Nucleus accumbens (tissue), 56 donors: ENCODE measurements at places on chromosomes 12 and 14.

GRCh38 chr12:14443531-14443930 lies 78.0 kb downstream of the ATF7IP start:
- DNase-seq, result no peak

- no peak for DNase-seq
Observed at GRCh38 chr12:23564451-23565152, 384.9 kb downstream of the SOX5 start.

GRCh38 chr14:99233222-99234035 lies 38.6 kb downstream of the BCL11B start:
- DNase-seq, result no peak

DNA sequence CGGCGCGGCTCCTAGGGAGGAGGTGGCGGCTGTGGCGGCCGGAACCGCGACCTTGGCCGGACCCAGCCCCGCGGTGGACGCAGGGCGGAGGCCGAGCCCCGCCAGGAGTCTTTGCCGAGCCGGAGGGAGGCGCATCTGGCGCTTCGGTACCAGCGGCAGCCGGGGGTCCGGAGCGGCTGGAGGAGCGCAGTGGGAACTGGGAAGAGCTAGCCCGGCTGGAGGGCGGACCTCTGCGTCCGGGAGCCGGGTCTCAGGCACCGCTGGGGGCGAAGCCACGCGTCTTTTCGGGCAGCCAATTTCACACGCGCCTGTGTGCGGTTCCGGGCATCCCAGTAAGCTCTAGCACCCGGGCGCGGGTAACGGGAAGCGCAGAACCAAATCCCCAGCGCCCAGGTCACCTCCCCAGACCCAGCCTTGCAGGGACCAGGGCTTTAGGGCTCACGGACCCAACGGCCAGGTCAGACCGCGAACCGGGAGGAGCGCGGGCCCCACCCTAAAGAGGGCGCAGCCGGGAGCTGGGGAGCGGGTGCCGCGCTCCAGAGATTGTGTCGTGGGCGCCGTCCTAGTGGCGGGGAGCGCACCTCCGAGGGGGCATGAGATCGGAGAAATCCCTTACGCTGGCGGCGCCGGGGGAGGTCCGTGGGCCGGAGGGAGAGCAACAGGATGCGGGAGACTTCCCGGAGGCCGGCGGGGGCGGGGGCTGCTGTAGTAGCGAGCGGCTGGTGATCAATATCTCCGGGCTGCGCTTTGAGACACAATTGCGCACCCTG lies 89.4 kb downstream of the GALNT8 start:
- no peak for DNase-seq

DNA sequence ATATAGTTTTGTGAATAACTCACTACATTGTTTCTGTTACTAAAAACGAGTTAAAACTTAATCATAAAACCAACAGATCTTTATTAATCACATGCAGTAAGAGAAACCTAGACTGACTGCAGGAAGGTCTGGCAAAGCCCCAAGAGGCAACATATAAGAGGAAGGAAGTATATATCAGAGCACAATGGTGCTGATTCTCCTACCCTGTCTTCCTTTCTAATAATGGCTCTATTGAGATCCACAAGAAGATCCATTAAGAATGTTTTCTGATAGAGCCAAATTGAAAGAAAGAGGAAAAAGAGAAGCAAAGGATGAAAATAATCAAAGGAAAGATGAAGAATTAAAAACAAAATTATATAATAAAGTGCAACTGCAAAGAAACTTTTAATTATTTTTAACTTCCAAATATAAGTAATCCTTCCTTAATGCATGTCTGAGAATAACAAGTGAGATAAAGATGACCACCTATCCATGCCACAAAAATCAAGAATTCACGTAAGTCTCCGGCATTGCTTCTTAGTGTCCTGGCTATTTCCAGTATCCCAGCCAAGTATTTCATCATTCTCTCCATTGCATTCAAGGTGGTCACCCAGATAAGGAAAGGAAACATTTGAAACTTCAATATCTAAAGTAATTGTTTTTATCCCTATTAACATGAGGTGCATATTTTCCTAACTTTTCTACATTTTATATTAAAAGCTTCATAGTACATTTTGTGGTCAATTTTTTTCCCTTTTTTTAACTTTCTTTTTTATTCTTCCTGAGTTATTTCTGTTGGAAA lies 62.2 kb downstream of the SOX5 start:
- DNase-seq, result no peak

GRCh38 chr14:103629503-103630121 lies 601 bp downstream of the KLC1 start:
- no peak for DNase-seq

DNA sequence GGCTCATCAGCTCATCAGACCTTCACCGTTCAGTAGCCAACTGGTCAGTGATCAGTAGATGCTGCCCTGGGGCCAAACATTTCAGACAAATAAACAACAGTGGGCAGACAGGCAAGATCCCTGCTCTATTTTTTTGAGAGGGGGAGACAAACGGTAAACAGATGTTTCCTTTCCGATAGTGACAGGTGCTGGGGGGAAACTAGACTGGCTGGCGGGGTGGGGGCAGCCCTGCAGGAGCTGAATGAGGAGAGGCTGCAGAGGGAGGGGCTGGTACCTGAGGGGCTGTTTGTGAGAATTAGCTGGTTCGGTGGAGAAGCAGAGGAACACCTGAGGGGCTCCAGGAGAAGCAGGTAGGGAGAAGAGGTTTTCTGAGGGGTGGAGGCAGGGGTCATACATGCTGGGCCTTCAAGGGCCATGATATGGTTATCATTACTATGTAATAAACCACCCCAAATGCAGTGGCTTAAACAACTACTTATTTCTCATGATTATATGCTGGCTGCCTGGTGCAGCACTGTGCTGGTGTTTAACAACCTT lies 8.2 kb upstream of the GOLGA3 start:
- DNase-seq, result no peak

- no peak for DNase-seq
Observed at GRCh38 chr12:66008985-66009384, 121.6 kb downstream of the LLPH start.

- DNase-seq, result no peak
Observed at GRCh38 chr12:22982635-22983034, 357.7 kb downstream of the ETNK1 start.

DNA sequence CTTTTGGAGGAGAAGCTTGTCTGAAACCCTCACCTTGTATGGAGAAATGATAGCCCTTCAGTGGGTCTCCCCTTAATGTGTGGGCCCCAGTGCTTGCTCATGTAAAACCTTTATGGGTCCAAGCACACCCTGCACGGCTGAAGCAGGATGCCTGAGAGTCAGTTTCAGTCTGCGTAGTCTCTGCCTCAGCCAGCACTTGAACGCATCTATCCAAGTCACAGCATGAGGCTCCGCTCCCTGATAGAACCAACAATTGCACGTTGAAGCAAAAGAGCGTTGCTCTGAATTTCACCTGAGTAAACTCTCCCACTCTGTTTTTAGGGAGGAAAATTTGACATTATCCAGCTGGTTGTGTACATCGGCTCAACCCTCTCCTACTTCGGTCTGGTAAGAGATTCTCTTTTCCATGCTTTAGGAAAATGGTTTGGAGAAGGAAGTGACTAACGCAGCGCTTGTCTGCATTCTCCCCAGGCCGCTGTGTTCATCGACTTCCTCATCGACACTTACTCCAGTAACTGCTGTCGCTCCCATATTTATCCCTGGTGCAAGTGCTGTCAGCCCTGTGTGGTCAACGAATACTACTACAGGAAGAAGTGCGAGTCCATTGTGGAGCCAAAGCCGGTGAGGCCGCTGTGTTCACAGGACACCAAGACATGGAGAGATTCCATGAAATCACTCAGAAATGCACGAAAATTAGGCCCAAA lies 33.0 kb upstream of the P2RX4 start:
- DNase-seq, result no peak

DNA sequence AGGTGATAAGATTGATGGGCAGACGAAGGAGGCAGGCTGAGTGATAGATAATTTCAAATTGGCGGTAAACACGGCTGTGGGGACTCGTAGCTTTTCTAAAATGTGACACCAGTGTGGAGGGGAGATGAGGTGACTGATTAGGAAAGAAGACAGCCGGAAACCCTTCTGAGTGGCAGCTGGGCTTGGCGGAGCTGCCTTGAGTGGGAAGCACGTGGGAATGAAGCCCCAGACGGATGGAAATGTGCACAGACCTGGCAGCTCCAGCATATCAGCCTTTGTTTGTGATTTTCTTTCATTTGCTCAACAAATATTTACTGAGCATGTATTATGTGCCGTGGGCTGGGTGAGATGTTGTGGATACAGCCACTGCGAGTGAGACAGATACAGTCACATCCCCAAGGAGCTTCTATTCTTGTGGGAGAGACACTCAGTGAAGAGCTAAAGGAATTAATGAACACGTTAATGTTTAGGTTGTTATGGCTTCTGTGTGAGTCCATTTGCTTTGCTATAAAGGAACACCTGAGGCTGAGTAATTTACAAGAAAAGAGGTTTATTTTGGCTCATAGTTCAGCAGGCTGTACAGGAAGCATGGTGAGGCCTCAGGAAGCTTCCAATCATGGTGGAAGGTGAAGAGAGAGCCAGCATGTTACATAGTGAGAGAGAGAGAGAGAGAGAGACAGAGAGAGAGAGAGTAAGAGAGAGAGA lies 65.5 kb upstream of the LHX5 start:
- DNase-seq, result no peak

GRCh38 chr12:120267736-120268135 lies 2.2 kb upstream of the PXN start:
- DNase-seq, result no peak

DNA sequence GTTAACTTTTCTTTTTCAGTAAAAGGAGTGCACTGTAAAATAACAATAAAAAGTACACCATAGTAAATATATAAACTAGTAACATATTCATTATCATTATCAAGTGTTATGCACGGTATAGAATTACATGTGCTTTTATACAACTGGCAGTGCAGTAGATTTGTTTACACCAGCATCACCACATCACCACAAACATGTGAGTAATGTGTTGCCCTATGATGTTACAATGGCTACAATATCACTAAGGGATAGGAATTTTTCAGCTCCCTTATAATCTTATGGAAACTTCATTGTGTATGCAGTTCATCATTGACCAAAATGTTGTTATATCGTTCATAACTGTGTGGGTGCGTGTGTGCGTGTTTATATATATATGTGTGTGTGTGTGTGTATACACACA lies 23.5 kb upstream of the NEDD1 start:
- no peak for DNase-seq

- DNase-seq, result no peak
Observed at GRCh38 chr12:14422516-14423230, 57.2 kb downstream of the ATF7IP start.

- no peak for DNase-seq
Observed at GRCh38 chr12:88411689-88412088, 168.6 kb downstream of the KITLG start.
